ENCODE measurements at places on chromosomes 6 and 20.
A peak's percentile ranks its signal among the peaks of the same experiment; 100 is the strongest.

DNA sequence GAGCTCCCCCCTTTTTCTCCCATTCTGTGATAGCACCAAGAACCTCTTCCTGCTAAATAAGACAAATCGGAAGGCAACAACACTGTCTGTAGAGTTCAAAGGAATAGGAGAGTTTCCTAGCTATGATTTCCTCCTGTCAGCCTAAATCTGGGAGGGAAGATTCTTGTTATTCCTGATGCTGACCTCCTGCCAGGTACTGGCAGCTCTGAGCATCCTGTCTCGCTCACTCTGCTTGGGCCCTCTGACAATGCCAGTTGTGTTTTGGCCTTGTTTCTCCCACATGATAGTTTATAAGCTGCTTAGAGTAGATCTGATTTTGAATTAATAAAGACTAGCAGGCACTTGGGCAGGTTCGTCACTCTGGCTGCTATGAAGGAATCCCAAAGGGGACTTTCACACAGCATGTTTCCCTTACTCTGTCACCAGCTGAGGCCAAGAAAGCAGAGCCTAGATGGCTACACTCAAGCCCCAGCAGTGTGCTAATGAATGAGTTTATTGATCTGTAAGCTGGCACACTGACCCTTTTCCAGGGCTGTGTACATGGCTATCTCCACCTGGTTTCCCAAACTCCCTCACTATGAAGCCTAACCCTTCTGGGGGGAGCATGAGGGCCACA is 52.3 kb downstream of the UQCC1 start:
- DNase-seq = peak; percentile 23

DNA sequence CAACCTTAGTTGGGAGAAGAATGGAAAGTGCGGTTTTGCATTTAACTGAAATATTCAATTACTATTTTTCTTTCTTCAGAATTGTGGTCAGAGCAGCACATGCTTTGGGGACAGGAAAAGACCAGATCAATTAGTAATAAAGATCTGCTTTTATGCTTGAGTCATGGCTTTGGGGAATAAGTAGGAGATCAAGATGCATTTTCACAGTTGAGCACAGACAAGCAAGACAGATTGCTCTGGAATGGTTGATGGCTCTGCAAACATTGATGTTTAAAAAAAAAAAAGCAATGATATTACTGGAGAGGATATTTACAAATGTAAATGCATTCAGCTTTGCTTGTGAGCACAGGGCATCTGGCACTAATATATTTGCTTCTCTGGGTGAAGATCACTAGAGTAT is 224.4 kb upstream of the SASH1 start:
- DNase-seq = no peak

DNA sequence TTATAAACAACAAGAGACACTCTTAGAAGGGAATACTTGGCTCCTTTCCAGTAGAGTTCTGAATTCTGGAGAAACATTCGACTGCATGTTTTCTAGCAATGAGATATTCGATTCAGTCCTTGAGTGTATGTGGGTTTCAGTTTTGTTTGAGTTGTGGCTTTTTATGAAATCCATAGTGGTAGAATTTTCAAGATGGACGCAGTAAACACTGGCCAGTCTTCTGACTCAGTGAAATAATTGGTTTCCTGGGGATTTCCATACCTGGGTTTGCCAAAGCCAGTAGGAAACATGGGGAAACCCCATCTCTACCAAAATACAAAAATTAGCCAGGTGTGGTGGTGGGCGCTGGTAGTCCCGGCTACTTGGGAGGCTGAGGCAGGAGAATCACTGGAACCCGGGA is 273.5 kb upstream of the PLCB4 start:
- DNase-seq = no peak

GRCh38 chr6:169271158-169271876 is 17.7 kb upstream of the THBS2 start:
- no peak for DNase-seq

DNA sequence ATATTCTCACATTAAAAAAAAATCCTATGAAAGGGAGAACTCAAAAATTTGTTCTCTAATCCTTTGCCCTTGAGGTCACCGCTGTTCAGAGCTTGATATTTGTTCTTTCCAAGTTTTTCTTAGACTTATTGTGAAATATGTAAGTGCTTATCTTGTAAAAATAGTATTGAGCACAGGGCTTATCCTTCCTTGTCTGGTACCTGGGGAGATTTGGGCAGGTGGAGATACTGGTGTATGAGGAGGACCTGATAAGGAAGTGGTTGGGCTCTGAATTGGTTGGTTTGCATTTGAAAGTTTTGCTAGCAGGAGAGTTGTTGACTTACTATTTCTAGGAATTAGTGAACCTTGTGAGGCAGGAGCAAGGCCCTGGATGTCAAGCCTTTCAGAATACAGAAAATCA is 28.9 kb upstream of the ANKEF1 start:
- no peak for DNase-seq

DNA sequence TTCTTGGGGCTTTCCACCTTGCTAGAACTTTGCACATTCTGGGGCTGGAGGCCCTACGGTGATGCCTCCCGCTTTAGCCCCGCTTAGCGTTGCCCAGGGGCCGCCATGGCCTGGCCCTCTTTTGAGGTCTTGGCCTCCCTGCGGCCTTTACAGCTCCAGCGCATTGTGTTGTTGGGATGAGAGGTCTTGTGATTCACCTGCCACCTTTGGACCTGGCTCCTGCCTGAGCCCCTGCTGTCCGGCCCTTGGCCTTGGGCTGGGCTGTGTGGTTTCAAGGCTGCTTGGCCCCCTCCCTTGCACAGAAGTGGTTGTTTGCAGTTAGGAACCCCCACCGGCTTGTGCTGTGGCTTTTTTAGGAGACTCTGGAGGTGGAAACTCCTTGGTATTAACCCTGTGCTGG is 61.0 kb upstream of the CDH4 start:
- no peak for DNase-seq

DNA sequence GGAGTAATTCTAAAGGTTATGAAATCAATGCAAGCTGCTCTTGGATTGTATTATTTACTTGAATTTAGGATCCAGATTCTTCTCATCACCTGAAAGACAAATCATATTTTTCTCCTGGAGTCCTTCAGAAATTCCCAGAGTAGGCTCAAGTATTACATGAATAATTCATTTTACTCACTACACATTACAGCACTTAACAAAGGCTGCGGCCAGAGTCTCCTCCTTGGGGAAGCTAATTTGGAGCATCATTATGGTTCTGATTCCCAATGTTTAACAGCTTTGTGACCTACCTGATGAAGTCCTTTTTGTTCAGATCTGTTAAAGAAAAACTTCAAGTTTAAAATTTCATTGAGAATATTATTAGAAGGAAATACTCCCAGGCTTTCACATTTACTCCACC is 28.7 kb downstream of the GRIK2 start:
- no peak for DNase-seq

DNA sequence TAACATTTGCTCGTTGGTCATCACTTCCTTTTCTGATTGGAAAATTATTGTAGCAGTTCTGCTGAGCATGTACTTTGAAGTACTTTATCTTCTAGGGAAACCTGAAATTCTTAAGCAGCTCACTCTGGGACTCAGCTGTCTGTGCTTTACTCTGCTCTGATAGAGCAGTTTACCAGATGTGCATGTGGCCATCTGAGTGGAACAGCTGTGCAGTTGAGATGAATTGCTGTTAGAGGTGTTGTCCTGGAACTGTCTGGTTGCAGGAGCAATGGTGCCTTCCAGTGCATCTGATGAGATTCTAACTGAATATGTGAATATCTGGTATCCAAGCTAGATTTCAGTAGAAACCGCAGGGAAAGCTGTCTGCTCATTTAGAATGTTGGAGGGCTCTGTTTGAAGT is 27.2 kb downstream of the PANK2 start:
- DNase-seq = no peak

GRCh38 chr6:14883921-14884320 is 361.9 kb upstream of the JARID2 start:
- DNase-seq = no peak

DNA sequence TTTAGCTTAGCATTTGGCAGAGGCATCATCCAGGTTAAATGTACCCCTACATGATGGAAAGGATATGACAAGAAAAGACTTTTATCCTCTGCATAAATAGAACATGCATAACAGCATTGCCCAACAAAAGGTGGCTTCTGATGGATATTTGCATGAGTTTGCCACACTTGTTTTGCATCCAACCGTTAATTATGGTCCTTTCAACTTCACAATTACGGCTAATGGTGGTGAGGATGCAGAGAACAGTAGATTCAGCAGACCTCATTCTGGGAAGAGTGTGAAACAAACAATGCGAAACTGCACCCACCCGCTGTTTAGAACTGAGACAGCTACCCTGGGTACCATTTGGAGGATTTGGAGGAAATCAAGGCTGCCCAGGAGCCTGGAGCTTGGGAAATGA is 690.9 kb upstream of the CHD6 start:
- DNase-seq = no peak

DNA sequence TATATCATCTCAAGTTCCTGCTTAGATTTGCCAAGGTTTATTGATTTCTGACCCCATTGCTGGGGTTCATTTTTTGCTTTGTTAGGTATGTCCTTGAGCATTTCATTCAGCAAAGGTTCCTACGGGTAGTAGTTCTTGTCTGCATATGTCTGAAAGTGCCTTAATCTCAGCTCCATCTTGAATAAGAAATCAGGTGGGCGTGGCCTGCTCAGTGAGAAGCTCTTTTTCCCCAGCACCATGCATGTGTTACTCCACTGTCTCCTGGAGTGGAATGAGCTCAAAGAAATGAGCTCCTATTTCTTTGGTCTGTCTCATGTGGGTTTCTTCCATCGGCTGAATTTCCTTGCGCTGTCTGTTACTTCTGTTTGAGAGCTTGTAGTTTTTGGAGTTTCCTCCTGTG is 201.9 kb downstream of the QKI start:
- no peak for DNase-seq

- peak; percentile 68 for DNase-seq
Measured at GRCh38 chr6:113857556-113858479, 673 bp downstream of the MARCKS start.

DNA sequence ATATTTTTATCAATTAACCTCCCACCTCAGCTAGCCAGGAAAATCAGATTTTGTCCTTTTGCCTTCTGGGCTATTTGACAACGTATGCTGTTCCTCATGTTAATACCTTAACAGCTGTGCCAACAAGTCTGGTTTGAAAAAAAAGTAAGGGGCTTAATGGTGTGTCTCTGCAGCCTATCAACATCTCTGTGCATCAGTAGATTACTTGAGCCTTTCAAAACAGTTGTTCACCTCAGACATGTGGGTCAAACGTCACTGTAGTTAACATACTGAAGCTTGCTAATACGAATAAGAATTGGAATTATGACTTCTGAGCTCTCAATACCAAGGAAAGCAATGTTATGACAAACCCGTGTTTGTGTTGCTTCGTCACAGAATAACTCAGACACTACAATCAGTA is 23.0 kb downstream of the CEP57L1 start:
- no peak for DNase-seq

DNA sequence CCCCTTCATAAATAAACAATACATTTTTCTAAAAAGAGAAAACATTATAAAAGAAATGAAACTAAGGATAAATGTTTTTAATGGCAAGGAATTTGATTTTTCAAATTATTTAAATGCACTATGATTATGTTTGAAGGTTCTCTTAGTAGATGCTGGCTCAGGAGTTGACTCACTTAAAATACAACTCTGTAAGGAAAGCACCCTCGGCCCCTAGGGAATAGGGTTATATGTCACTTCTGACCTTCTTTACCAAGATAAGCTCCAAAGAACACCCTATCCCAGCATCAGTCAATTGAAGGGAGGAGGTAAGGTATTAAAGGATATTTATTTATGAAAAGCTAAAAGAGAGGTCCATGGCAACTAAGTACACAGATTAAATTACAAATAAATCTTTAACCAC is 6.8 kb downstream of the SNAP91 start:
- DNase-seq = no peak

Measured in G401 (cell line).